Activated T-cell treated with anti-CD3 and anti-CD28 coated beads for 24 hours (primary cell): ENCODE measurements at places on chromosomes 12 and 14.

GRCh38 chr12:89179983-89180382 lies 172.3 kb downstream of the DUSP6 start:
- DNase-seq = no peak

GRCh38 chr14:80996049-80996901 lies 40.9 kb downstream of the TSHR start:
- peak; percentile 4 for DNase-seq

GRCh38 chr12:2291182-2291832 lies 238.5 kb downstream of the CACNA1C start:
- no peak for DNase-seq

GRCh38 chr12:75529316-75529715 lies 17.9 kb upstream of the KRR1 start:
- DNase-seq = no peak

DNA sequence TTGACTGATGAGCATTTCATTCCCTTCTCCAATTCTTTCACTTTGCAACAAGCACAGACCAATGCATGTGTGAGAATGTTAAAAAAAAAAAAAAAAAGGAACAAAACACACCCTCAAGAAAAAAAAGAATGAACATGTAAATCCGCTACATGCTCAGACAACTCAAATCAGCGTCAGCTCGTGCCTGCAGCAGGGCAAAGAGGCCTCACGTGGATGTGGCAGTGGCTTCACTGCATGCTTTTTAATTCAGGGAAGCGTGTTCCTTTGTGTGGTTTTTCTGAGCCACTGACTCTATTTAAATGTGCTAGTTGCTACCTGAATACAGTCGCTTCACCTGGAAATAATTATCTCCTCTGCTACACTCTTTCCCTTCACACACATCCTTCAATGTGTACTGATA lies 55.1 kb downstream of the PPP1R36 start:
- no peak for DNase-seq

- DNase-seq = no peak
Observed at GRCh38 chr12:44428825-44429224, 447.3 kb downstream of the NELL2 start.

DNA sequence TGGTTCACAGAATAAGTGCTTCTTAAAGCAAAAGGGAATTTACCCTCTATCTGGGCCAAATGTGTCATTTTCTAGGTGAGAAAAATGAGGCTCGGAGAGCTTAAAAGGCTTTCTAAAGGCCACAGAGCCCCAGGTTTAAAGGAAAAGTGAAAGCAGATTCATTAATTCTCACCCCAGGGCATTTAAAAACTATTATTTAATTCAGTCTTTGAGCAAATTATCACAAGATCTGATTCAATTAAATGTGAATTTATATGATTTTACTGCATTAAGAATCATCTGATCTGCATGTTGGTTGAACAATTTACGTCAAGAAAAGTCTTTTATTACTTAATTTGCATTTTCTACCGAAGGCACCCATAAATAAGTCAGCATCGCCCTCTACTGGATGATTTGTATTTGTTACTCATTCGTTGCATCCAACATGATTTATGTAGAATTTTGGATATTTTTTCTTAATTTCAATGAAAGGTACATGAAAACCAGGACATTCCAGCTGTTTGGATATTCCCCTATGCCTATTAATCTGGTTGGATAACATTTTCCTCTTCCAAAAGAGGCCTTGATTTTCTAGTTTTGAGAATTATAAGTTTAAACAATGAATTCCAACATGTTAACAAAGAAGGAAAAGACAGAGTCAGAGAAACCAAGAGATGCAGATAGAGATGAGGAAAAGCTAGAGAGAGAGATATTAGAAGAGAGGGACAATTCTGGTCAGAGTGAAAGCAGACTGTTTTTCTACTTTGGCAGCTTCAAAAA lies 19.1 kb upstream of the DHRS7 start:
- DNase-seq = no peak

GRCh38 chr12:6074979-6075585 lies 49.4 kb downstream of the VWF start:
- DNase-seq = peak; percentile 30

DNA sequence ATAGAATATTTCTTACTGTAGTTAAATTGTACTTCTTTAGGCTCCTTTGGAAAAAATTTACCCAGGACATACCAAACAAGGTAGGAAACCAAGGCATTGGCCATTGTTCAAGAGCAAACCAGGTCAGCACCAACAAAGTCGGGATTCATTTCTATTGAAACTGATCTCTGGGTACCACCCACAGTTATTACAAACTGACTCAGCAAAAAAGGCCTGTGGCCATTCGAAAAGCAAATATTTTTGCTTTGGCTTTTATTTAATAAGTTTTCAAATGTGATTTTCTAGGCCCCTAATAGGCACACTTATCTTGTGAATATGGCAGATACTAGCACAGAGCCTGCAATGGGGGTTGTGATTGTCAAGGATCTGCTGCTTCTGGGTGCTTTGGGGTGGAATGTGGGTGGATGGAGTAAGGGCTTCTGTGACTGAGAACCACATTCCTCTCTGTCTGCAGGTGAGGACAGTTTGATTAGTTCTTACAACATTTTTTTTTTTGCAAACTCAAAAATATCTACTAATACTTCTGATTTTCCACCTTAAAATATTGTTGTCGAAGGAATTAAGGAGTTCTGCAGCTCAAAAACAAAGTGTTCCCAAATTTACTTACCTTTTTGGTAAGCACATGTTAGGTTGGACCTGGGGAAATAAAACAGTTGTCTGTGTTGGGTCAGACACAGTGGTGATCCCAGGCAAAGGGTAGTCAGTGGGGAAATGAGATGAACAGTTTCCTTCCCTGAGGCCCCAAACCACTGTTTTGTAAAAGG lies 45.1 kb downstream of the FLRT2 start:
- DNase-seq = no peak

DNA sequence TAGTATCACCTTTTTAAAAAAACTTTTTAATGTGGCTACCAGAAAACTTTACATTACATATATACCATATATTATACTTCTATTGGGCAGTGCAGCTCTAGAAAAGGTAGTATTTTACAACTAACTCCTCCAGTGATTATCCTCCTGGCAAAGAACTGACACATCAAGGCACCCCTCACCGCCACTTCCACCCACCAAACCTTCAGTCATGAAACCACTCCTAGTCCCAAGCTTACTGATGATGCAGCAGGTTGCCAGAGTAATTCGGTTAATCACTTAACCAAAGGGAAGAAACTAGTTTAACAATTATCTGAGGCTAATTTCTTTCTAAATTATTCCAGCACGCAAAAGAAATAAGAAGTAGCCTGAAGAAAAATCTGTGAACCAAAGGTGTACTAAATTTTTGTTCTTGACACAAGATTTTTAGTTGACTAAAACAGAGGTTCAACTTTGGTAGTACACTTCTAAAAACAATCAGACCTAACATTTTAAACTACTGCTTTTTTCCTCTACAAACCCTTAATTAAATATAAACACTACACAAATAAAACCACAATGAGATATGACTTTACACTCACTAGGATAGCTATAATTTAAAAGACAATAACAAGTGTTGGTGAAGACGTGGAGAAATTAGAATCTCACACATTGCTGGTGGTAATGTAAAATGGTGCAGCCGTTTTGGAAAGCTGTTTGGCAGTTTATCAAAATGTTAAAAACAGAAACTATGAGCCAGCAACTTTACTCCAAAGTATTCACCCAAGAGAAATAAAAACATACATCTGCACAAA lies 16.7 kb downstream of the SPPL3 start:
- no peak for DNase-seq

DNA sequence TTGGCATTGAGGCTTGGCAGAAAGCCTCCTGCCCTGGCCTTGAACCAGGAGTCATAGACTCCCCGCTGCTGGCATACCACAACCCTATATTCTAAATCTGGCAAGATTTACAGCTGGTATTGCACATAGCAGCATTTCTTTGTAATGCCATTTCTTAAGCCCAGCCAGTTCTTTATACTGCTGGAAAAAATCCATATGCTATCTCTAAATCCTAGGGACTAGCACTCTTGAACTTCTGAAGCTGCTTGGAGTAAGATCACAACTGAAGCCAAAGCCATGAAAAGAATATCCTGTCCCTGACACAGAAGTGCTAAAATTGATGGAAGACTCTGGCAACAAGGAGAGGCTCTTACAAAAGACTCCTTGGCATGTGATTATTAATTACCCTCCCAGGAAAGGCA lies 89.3 kb downstream of the KCNC2 start:
- DNase-seq = no peak

GRCh38 chr12:53327435-53328042 lies 6.1 kb upstream of the AAAS start:
- no peak for DNase-seq

- no peak for DNase-seq
Observed at GRCh38 chr12:67517181-67517887, 131.2 kb upstream of the DYRK2 start.

DNA sequence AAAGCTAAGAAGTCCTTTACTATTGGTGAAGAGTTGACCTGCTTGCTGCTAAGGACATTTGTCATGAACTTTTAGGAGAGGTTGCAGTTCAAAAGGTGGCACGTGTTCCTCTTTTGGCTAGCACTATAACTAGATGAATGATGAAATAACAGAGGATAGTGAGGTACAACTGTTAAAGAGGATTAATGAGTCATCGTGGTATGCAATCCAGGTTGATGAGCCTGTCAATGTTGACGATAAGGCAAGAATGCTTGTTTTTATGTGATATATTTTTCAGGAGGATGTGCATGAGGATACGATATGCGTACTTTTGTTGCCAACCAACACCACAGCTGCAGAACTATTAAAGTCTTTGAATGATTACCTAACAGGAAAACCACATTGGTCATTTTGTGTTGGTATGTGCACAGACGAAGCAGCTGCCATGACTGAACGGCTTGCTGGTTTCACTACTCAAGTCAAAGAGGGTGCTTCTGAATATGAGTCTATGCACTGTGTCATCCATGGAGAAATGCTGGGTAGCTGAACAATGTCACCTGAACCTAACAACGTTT lies 10.6 kb downstream of the CEP128 start:
- no peak for DNase-seq

DNA sequence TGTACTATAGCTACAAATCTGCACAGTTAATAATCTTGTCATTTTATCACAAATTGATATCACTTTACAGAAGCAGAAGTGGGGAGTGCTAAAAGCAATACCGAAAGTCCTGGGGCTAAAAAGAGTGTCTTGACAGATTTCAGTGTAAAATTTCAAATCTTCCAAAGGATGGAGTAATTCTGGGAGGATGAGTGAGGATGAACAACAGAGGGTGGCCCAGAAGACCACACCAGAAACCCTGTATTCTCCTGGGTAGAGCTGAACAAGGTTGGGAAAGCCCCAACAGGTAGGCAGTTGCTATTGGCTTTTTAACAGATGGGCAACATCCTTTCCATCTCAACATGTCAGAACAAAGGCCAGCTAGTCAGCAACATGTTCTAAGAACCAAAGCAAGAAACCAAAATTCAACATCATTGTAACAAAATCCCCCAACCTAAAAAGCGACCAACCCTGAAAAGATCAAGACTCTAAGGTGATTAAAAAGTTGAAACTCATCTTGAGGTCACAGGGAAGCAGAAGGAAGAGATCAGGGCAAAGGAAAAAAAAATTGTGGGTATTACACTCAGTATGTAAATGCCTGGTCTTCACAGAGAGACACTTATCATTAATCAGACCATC lies 38.8 kb downstream of the CBX5 start:
- no peak for DNase-seq

GRCh38 chr12:58416236-58416635 lies 474.9 kb downstream of the ATP23 start:
- no peak for DNase-seq
